ENCODE measurements at places on chromosomes 7 and 10.
A peak's percentile ranks its signal among the peaks of the same experiment; 100 is the strongest.

- peak; percentile 2 for DNase-seq
Observed at GRCh38 chr10:96585736-96586418, 935 bp downstream of the TM9SF3 start.

DNA sequence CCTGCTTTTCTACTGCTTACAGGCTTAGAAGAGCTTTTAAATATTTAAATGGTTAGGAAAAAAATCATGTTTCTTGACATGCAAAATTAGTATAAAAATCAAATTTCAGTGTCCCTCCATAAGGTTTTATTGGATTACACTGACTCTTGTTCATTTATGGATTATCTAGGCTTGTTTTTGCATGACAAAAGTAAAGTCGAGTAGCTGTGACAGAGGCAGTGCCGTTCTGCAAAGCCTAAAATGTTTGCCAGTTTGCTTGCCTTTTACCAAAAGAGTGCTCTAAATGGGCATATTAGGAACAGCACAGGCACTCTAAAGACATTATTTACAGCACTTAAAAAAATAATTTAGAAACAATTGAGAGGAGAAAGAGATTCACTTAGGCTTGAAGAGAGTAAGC is 139.6 kb downstream of the TSPAN12 start:
- no peak for DNase-seq

DNA sequence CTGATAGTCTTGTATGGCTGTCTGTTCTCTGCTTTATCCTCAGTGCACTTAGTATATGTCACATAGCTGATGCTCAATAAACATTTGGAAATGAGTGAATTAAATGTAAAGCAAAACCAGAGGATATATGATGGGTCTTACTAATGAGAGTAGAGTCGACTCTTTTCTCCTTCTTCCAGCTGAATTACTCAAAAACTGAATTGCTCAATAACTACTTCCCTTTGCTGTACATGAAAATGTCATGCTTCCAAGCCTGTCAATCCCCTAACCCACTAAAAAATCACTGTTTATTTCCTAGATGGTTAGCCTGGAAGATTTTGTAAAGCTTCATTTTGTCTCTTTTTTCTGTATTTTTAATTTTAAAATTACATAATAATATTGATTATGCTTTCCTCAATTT is 88.0 kb downstream of the OR13A1 start:
- DNase-seq: no peak

DNA sequence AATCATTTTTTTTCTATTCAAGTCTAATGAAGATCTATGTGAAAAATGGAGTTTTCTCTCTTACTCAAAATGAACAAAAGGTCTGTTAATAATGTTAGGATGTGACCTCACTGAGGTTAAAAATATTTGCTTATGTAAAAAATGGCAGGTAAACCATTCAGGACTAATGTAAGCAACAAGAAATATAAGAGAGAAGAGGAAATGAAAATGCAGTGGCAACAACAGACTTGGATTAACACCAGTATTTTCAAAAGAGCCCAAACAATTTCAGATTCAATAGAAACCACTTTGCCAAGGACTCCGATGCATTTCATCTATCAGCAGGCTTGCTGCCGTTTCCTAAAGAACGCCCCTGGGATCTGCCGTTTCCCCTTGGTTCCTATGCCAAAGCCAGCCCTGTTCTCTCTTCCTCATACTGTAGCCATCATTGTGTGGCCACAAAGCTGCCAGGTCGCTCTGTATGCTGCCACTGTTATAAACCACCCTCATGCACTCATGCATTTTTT is 66.4 kb downstream of the MTURN start:
- no peak for DNase-seq

Data from stimulated activated CD4-positive, alpha-beta T cell treated with anti-CD3 and anti-CD28 coated beads, TNF-alpha, amount 100 ng/mL, for 24 hours (primary cell).